EL (cell line): ENCODE measurements at places on chromosomes 7 and 10.

GRCh38 chr10:132302421-132303310 is 5.1 kb downstream of the STK32C start:
- no peak for DNase-seq

- DNase-seq, result peak; percentile 96
Observed at GRCh38 chr10:21399392-21400035, 126.0 kb downstream of the SKIDA1 start.

GRCh38 chr7:18590744-18591340 is 95.3 kb downstream of the HDAC9 start:
- DNase-seq, result peak; percentile 46

DNA sequence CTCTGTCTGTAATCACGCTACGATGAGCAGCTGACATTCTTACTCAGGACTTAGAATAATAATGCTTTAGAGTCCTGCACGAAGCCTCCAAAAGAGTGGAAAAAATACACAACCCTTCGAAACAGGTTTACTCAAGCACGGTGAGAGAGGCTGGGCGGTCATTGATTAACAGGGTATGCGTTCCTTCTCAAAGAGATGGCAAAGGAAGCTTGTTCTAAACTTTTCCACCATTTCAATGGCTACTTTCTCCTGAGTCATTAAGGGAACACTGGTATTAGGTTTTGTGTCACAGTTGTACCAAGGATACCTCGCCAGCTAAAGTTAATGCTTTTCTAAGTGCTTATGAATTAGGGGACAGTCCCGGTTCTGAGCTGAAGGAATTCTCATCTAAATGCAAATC is 141.9 kb upstream of the RHEB start:
- no peak for DNase-seq

- no peak for DNase-seq
Observed at GRCh38 chr7:112566442-112567324, 85.9 kb downstream of the LSMEM1 start.

GRCh38 chr7:36598054-36598674 is 126.1 kb downstream of the AOAH start:
- no peak for DNase-seq

DNA sequence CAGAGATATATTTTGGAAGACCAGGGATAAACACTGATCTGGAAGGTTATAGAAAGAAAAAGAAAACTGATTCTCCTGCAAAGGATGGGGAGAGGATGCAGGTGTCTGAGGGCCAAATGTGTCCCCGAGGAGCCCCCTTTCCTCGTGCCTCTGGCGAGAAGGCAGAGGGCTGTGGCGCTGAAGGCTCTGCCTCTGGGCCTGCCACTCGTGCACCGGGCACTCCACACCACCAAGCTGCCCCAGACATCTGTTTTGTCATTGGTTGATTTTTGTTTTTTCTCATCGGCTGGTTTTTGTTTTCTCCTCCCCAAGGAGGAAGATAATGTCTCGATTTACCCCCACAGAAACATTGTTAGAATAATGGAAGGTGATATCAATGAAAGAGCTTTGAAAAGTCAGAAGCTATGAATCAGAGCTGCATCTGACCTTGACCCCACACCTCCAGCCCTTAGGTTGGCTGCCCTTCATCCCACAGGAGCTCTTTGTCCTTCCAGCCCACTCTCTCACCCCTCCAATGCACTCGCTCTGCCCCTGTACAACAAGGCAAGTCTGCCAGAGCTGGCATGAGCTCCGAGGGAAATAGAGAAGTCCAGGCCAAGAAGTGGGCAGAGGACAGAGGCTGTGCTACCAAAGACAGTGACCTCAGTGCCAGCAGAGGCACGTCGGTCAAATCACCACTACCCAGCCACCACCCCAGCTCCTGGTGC is 124.8 kb downstream of the TCERG1L start:
- DNase-seq, result no peak

DNA sequence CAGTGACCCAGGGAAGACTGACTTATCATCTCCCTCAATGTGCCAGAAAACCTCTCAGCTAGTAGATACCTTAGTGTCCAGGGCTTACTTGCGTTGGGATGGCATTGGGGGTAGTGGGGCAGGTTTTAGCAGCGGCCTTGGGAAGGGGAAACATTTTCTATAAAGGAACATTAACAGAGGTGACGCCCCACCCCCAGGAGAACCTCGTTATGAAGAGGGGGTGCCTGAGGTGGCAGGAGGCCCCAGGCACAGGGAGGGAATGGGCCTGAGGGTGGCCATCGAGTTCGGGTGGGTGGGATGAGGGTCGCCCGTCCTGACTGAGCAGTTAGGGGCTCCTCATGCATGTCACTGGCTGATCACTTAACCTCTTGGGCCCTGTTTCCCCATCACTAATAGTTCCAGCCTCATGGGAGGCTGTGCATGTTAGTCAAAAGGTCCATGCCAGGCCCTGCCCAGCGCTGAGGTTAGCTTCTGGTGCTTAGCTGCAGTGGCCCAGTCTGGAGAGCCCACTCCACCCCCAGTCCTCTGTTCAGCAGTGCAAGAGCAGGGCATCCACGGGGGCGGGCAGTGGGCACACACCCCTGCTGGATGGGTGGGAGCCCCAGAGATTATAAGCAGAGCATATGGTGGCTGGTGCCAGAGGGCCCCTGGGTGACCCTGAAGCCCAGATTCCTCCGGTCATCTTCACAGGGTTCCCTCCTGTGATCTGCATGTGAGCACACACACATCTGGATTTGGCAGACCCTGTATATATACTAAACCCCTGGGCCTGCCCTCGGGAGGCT is 27.0 kb downstream of the UNC5B start:
- DNase-seq, result no peak

DNA sequence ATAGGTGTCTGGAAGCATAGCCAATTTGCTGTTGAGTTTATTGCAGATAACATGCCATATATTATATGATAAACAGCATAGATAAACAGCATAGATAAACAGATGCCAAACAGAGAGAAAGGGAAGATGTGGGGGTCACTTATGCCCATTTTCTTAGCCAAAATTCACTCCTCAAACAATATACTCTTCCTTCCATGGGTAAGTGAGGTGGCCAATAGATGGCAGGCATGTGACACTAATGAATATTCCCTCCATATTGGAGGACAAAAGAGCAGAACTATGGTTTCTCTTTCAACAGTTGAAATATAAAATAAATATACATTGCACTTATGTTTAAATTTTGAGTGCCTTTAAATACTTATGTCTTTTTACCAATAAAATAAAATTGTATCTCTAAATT is 1212.8 kb downstream of the REEP3 start:
- no peak for DNase-seq

- no peak for DNase-seq
Observed at GRCh38 chr7:4958477-4959301, at the start of gene MMD2. Gene MMD2, minus strand, starts transcription at chr7:4959187. Its CDS starts 170 bp downstream, at chr7:4959017.

GRCh38 chr10:3783316-3783681 is 1.7 kb downstream of the KLF6 start:
- DNase-seq, result peak; percentile 86

GRCh38 chr7:28395831-28396230 is 16.5 kb upstream of the CREB5 start:
- DNase-seq, result no peak
